ENCODE measurements at places on chromosomes 2 and 18.

GRCh38 chr18:23568281-23569138 is 17.8 kb downstream of the NPC1 start:
- DNase-seq = no peak

- no peak for DNase-seq
These were observed 17.5 kb downstream of the CAPN13 start for GRCh38 chr2:30789670-30790210.

GRCh38 chr18:54947091-54947490 is 12.2 kb downstream of the CCDC68 start:
- DNase-seq = peak; percentile 25

DNA sequence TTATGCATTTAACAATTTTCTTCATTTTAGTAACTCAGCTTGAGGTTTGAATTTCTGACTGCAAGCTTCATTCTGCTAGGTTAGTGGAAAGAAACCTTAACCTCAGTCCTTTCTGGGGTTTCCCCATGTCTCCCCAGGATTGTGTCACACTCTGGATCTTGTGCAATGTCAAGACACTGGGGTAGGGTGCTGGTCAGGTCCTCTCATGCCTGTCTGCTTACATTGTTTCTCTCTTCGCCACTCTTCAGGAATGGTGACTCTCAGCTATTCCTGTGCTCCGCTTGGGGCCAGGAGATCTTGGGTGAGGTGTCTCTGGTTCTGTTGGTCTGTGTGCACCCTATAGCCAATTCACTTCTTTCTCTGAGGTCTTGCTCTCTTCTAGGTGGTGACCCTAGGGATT is 23.9 kb downstream of the CTLA4 start:
- DNase-seq = no peak

GRCh38 chr2:96531872-96532505 is 4.6 kb upstream of the ARID5A start:
- DNase-seq = peak; percentile 77

- no peak for DNase-seq
These were observed 54.0 kb downstream of the CNTNAP5 start for GRCh38 chr2:124079045-124079444.

- DNase-seq = no peak
These were observed 1850.9 kb upstream of the LRRTM1 start for GRCh38 chr2:82155469-82155868.

DNA sequence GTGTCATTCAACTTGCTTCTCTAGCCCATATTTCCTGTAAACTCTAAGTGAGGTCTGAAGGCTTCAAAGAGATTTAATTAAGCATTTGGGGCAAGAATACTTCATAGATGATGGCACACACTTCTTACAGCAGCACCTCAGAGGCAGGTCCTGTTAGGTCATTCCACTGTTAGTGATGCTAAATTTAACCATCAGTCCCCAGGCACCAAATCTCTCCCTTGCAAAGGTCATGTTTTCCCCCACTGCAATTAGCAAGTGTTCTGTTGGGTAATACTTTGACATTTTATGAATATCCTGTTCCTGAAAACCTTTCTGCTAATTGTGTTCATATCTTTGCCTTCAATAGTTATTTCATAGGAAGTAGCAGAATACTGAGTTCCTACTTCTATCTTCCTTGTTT is 117.0 kb downstream of the STK39 start:
- no peak for DNase-seq

DNA sequence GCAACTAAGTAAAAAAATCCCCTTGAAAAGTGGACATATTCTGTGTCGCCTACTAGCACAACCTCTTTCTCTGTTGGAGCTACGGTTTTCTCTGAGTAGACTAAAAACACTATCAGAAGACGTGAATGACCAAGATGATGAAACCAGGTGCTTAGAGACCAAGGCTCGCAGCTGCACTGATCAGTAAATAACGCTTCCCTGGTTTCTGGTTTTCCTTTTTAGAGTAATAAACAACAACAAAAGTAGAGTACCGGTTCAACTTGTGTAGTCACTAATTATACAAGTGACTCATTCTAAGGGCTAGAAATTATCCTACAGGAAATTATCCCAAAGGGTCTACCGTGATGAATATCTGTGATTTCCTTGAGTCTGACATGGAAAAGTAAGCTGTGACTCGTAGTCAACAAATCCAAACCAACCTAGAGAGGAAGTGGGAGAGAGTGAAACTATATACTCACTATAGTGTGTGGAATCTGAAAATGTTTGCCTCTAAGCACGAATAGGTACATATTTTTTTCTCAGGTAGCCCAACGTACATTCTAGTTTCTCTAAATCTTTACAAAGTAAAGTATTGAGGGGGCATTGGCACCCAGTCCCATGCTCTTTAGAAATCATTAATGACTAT is 17.8 kb downstream of the RASGRP3 start:
- no peak for DNase-seq

GRCh38 chr2:237024255-237024654 is 61.4 kb upstream of the COPS8 start:
- DNase-seq = no peak

- no peak for DNase-seq
These were observed 574.7 kb upstream of the SLC8A1 start for GRCh38 chr2:41026613-41027012.

GRCh38 chr2:27838502-27838901 is 51.7 kb downstream of the RBKS start:
- no peak for DNase-seq

GRCh38 chr18:25648716-25649260 is 296.8 kb upstream of the ZNF521 start:
- no peak for DNase-seq

- no peak for DNase-seq
These were observed 4.7 kb upstream of the HOXD10 start for GRCh38 chr2:176111846-176112374.

GRCh38 chr2:232365621-232366321 is 12.8 kb upstream of the ALPP start:
- DNase-seq = peak; percentile 44

DNA sequence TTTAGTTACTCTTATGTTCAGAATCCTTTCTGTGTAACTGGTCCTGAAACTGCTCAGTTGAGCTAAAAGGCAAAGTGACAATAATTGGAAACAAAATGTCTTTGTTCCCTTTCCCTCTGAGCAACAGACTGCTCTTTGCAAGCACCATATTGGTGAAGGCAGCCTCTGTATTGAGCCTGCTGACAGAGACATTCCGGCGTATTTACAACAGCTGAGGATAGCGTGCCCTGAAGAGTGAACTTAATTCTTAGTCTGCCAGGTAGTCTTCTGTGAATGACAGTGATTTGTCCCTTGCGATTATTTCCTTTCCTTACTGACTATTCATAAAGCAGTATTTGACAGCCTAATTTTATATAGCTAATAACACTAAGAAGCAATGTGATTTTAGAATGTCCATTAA is 239.1 kb downstream of the CPS1 start:
- no peak for DNase-seq

GRCh38 chr2:158808426-158808825 is 13.3 kb downstream of the DAPL1 start:
- DNase-seq = no peak

GRCh38 chr2:120943403-120944034 is 207.9 kb downstream of the GLI2 start:
- no peak for DNase-seq

GRCh38 chr2:120620025-120620793 is 115.5 kb upstream of the GLI2 start:
- no peak for DNase-seq

DNA sequence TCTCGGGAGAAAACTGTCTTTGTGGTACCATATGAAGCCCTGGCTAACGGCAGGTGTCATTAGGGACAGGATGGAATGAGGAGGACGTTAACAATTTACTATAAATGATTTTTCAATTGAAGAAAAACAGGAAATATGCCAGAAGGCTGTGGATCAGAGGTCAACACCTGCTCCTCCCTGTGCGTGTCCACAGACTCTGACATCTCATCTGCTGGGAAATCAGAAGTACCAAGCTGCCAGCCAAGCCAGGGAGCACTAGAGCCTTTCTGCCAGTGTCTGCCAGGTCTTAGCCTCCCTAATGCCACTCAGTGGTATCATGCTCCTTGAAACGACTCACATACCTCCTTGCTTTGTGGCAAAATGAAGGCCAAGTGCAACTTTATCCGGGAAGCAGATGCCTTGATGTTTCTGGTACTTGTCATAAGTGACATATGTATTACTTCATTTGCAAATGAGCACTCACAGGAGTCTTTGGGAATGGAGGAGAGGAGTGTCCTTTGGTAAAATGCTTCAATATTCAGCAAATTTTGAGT is 541.1 kb downstream of the SATB2 start:
- DNase-seq = no peak

- DNase-seq = no peak
These were observed 64.7 kb upstream of the CWC22 start for GRCh38 chr2:180071797-180072196.

DNA sequence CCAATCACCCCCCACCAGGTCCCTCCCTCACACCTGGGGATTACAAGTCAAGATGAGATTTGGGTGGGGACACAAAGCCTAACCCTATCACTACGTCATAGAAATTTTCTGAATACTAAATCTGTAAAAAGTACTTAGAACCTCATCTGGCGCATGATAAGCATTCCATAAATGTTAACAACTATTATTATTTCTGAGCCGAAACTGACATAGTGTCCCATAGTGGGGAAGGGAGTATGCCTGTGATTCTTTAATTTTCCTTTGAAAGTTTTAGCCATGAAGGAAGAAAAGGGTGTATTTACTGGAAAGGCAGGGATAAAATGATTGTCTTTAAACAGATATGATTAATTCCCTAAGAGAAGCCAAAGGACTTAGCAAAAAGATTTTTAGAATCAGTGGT is 71.4 kb downstream of the FHOD3 start:
- no peak for DNase-seq

DNA sequence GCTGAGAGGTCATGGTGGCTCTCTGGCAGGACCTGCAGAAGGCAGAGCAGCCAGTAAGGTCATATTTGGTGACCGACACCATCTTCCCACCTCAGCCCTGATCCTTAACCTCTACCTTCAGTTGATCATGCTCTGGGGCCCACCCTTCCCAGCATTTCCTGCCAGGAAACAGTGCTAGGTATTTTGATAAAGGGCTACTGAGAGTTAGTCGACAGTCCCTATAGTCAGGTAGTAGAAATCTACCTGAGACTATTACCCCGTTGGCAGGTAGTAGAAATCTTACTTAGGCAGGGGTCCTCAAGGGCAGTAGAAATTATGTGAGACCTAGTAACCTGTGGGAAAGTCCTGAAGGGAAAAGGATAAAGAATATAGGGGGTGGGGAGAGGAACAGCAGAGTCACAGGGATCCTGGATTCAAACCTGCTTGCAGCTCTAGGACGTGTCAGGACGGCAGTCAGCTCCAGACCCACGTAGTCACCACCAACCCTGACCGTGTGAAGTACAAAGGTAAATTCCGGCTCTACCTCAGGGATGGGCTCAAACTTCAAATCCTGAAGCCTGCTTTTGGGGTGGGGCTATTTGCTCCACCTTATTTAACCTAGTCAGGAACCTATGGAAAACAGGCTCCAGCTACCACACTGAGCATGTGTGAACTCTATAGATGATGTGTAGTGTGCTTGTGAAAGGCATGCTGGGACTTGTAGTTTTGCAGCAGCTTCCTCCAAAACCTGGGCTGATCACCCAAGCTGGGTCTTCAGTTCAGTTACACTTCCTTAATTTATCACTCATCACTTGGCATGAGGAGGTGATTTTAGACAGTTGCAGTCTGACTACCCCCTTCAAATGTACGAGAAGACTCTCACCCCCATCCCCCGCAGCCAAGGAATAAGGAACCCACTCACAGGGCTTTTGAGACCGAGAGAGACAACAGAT is at the start of gene DQX1:
Gene DQX1, minus strand, starts transcription at position 515 of the 932 bp plus-strand sequence. Its CDS starts 502 bp downstream, at position 13.
- DNase-seq = peak; percentile 70

- no peak for DNase-seq
These were observed 72.7 kb upstream of the FAM136A start for GRCh38 chr2:70374616-70375015.

DNA sequence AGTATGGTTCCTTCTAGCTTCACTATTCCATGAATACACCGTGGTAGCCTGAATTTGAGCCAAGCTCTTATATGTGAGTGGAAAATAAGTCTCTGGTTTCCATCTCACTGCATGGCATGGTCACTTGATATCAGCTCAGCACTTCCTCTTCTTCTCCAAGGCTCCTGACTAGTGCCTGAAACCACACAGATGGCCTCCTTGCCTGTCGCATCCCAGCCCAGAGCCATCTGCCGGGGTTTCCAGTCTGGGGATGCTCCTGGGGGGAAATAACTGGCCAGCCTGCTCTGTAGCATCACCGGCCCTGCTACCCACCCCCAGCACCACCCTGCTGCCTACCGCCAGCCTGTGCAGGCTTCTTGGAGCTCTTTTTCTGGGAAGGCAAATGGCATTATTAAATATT is 7.7 kb upstream of the MARCHF4 start:
- DNase-seq = no peak

- no peak for DNase-seq
These were observed 46.9 kb upstream of the GREB1L start for GRCh38 chr18:21194871-21195771.

GRCh38 chr18:62769216-62769615 is 53.9 kb downstream of the PHLPP1 start:
- no peak for DNase-seq

DNA sequence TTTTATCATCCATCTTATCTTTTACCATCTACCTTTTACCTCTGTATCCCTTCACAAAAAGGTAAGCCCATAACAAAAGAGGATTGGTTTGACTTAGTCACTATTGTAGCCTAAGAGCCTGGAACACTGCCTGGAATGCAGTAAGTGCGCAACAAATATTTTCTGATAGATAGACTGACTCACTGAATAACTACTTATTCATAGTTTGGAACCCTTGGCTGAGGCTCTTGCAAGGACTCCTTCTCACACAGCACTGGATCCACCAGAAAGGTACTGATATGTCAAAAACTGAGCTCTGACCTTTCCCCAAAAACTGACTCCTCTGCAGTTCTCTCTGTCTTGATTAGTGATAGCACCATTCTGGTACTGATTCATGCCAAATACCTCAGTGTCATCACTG is 426.7 kb downstream of the SETBP1 start:
- no peak for DNase-seq

- DNase-seq = no peak
These were observed 124.5 kb downstream of the CMPK2 start for GRCh38 chr2:6741229-6741628.

- DNase-seq = peak; percentile 28
These were observed 39.0 kb downstream of the TGFA start for GRCh38 chr2:70514612-70515055.

- DNase-seq = no peak
These were observed 105.6 kb downstream of the PRPF40A start for GRCh38 chr2:152611458-152612231.

DNA sequence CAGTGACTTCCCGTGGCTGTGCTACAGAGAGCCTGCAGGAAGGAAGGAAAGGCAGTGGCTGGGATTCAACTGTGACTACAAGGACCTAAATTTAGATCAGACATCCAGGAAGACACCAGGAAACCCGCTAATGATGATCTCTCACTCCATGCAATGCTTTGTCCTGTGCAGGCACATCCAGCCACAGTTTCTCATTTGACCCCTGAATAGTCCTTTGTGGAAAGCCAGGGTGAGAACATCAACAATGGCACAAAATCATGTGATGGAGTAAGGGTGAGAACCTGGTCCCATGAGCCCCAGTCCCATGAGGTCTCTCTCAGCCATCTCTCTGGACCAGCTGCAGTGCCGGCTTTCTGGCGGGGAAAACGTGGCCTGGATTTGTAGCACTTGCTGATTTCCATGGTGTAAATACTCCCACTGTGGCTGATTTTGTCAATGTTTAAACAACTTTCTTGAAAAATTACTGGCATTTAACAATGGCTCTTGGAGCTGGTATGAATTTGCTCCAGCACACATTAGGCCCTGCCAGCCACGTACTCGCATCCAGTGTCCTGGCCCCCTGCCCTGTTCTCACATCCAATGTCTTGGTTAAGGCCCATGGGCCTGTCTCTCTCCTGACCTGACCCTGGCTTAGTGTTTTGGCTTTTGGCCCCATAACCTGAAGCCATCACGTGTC is 159.0 kb upstream of the HAAO start:
- DNase-seq = no peak

- no peak for DNase-seq
These were observed 69.0 kb downstream of the ST6GAL2 start for GRCh38 chr2:106816974-106817373.

Measured in T47D (cell line).